ENCODE measurements at places on chromosomes 12 and 14.

DNA sequence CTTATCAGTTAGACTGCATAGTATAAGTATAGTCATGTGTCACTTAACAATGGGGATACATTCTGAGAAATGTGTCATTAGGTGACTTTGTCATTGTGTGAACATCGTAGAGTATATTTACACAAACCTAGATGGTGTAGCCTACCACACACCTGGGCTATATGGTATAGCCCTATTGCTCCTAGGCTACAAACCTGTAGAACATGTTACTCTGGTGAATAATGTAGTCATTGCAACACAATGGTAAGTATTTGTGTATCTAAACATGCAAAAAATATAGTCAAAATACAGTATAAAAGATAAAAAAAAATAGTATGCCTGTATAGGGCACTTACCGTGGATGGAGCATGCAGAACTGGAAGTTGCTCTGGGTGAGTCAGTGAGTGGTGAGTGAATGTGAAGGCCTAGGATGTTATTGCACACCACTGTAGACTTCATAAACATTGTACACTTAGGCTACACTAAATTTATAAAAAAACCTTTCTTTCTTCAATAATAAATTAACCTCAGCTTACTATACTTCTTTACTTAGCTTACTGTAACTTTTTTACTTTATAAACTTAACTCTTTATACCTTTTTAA, 40.3 kb upstream of the ANKS1B start:
- DNase-seq: no peak

DNA sequence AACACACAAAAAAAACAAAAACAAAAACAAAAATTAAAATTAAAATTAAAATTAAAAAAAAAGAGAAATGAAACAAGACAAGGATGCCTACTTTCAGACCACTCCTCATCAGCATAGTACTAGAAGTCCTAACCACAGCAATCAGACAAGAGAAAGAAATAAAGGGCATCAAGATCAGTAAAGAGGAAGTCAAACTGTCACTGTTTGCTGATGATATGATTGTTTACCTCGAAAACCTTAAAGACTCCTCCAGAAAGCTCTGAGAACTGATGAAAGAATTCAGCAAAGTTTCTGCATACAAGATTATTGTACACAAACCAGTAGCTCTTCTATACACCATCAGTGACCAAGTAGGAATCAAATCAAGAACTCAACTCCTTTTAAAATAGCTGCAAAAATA, 29.2 kb downstream of the ALG10 start:
- no peak for DNase-seq

GRCh38 chr14:34461334-34462131, 507 bp downstream of the SPTSSA start:
- peak; percentile 84 for DNase-seq

DNA sequence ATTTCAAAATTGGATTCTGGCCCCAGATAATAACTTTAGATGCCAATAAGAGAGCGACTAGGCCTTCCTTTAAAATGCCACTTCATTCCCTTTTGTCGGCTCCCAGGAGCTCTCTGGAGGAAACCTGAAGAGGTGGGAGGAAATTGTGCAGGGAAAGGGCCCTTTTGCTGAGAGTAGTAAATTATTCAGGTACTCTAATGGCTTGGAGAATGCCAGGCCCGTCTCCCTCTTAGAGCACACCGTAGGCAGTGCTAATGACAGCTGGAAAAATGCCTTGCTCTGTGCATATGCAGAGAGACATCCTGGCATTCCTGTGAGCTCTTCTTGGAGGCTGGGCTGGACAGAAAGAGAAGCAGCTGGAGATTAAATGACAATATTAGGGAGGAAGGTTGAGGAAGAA, 115.0 kb upstream of the RPH3A start:
- DNase-seq: no peak

Data from NCI-H2029 treated with DMSO at 0.1 percent for 48 hours (cell line).